Stimulated activated CD8-positive, alpha-beta memory T cell treated with anti-CD3 and anti-CD28 coated beads, Interleukin-4, amount 100 ng/mL, for 48 hours (primary cell): ENCODE measurements at places on chromosomes 4 and X.

GRCh38 chr4:76987685-76988084 lies 38.1 kb downstream of the SEPTIN11 start:
- DNase-seq = no peak

DNA sequence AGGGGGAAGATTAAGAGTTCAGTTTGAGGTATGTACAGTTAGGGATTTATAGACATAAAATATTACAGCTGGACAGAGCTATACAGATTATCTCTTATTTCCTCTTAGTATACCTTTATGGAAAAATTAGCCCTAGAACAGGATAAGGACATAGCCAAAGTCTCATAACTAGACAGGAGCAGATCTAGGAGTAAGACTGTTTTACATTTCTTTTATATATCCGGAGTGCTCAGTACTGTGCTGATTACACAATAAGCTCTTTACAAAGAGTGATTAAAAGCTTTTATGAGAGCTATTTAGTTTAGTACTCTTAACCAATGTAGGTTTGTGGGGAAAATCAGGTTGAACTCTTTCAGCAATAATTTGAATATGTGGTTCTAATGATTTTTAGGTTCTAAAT lies 105.8 kb downstream of the TBX22 start:
- DNase-seq = no peak

DNA sequence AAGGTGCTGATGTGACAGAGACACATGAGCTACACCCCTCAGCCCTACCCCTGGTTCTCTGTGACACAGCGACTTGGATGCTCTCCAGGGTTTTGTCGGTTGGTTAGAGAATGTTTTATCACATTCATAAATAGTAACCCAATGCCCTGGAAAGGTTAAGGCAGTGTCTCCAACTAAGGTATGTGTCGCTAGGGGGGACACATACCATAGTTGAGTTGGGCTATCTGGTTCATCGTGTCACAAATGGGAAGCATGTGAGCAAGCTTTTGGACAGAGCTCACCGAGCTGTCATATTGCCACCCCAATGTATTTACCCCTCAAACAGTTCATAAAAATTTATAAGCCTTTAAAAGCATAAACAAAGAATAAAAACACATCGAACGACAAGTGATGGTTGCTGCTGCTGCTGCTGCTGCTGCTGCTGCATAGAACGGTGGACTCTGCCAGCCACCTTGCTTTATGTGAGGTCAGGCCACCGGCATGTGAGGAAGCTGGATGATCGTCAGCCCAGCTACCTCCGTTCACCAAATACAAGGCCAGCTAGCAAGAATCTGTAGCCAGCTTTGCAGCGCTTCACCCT lies 55.9 kb downstream of the STOX2 start:
- DNase-seq = no peak

- DNase-seq = no peak
Measured at GRCh38 chr4:153595894-153596601, 88.0 kb upstream of the TLR2 start.

- DNase-seq = no peak
Measured at GRCh38 chrX:16573781-16574180, 76.2 kb upstream of the S100G start.

GRCh38 chr4:48064349-48064748 lies 47.8 kb downstream of the NIPAL1 start:
- no peak for DNase-seq
